ENCODE measurements at places on chromosomes 7 and 10.

GRCh38 chr10:29163746-29164145, 125.1 kb upstream of the LYZL1 start:
- DNase-seq: peak; percentile 38

- no peak for DNase-seq
Observed at GRCh38 chr10:118349235-118349634, 7.1 kb upstream of the FAM204A start.

DNA sequence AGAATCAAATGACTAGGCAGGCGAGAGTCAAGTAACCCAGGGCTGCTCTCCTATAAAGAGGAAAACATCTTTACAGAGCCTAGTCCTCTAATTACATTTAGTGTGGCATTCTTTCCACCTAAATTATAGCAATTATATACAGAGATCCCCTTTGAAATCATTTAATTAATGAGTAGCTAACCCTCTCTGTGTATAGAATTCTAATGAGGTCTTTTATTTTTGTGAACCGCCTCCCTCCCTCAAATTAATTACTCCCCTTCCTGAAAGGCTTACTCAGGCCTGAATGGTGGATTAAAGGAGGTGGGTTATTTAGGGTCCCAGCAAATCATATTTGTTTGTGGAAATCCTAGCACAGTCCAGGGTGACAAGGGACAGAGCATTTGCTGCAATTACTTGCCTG, 551.8 kb downstream of the SORCS3 start:
- no peak for DNase-seq

DNA sequence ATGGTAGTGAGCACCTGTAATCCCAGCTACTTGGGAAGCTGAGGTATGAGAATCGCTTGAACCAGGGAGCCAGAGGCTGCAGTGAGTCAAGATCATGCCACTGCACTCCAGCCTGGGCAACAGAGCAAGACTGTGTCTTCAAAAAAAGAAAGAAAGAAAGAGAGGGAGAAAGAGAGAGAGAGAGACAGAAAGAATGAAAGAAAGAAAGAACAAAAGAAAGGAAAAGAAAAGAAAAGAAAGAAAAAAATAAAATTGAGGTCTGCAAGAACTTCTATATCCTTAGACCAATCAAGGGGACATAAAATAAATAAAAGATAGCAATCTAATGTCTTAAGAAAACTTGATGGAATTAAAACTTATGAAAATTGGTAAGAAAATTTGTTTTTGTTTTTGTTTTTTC, 34.9 kb upstream of the PARD3 start:
- DNase-seq: no peak

- DNase-seq: no peak
Observed at GRCh38 chr10:127374074-127374680, 174.9 kb upstream of the NPS start.

DNA sequence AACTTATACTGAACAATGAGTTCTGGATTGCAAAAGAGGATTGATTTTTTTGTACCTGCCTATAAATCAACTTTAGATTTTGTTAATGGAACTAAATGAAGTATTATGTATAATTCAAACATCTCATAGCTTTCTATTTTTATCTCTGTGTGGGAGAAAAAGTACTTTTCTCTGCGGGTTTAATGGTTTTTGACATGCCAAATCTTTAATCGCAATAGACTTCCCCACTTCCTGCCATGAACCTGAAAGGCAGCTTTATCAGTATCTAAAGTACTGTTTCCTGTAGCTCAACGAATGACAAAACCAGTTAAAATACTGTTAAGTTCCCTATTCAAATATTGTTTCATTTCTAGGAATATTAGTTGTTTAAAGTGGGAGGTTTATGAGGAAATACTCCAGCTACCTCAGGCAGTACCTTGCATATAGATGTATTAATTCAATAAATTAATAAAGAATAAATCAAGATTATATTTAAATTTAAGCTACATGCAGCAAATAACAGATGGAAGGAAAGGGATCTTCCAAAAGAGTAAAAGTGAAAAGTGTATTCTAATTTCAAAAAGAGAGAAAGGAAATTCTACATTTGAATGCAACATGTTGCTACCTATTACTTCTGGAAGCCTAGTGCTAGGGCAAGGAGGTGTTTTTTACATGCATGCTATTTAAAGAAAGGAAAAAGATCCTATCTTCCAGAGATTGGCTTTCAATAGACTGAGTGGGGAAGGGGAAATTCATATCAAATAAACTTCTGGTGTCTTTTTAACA, 75.9 kb downstream of the SVOPL start:
- no peak for DNase-seq

GRCh38 chr7:16365177-16365576, 56.2 kb downstream of the CRPPA start:
- peak; percentile 73 for DNase-seq

DNA sequence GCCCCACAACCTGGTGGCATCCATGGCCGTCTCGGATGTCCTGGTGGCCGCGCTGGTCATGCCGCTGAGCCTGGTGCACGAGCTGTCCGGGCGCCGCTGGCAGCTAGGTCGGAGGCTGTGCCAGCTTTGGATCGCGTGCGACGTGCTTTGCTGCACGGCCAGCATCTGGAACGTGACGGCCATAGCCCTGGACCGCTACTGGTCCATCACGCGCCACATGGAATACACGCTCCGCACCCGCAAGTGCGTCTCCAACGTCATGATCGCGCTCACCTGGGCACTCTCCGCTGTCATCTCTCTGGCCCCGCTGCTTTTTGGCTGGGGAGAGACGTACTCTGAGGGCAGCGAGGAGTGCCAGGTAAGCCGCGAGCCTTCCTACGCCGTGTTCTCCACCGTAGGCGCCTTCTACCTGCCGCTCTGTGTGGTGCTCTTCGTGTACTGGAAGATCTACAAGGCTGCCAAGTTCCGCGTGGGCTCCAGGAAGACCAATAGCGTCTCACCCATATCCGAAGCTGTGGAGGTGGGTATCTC, 1.1 kb downstream of the HTR5A start:
- DNase-seq: no peak

GRCh38 chr7:2270495-2270894, 28.5 kb downstream of the NUDT1 start:
- no peak for DNase-seq

All from T47D (cell line).